ENCODE measurements at places on chromosomes 1 and 21.
A peak's percentile ranks its signal among the peaks of the same experiment; 100 is the strongest.

DNA sequence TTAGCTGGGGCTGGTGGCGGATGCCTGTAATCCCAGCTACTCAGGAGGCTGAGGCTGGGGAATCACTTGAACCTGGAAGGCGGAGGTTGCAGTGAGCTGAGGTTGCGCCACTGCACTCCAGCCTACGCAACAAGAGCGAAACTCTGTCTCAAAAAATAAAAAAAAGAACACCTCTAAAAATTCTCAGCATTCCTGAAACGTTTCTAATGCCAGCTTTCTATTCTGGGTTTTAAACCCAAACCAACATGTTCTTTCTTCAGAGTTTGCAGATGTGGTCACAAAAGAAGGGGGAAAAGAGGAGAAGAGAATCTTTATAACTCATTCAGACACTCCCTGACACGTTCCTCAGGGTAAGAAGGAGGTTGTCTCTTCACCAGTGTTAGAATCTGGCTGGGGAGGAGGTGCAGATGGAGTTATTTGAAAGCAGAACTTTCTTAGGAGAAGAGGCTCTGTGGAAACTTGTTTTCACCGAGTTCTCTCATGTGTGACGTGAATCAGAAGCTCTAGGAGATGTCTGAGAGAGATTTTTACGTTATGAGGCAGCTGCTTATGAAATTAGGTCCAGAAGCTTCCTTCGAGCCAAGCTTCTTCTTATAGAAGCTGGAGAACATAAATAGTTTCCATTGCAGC is 17.8 kb upstream of the CNR2 start:
- DNase-seq, result no peak

GRCh38 chr1:247322849-247323586 is 8.6 kb downstream of the ZNF496 start:
- DNase-seq, result peak; percentile 43

- no peak for DNase-seq
Measured at GRCh38 chr1:55781944-55782482, 566.8 kb upstream of the USP24 start.

DNA sequence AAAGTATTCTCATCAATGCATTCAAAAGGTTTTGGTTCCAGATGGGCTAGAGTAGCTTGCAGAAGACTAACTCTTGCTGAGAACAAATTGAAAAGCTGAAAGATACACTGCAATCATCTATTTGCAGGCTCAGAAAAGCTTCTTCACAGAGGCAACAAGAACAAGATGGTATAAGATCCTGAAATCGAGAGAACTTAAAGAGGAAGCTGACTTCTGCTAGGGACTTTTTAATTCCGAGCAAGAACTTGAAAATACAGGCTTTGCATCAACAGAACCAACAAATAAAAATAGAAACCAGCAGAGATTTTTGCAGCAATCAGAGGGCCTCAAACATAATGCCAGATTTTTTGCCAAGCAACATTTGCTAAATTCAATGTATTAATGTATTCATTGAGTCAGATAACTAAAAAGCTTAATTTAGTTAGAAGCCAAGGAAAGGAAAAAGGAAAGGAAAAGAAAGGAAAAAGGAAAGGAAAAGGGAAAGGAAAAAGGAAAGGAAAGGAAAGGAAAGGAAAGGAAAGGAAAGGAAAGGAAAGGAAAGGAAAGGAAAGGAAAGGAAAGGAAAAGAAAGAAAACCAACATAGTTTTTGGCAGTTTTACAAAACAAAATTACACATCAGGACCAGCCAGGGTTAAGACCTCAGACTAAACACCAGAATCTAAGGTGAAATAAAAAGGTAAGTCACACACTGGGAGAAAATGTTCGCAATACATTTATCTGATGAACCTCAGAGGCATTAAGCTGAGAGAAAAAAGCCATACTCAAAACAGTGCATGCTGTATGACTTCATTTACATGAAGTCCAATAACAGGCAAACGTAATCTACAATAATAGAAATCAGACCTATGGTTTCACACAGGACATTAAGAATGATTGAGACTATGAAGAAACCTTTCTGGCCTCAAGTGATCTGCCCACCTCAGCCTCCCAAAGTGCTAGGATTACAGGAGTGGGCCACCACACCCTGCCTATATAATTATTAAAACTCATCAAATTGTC is 42.6 kb downstream of the FAF1 start:
- no peak for DNase-seq

GRCh38 chr1:244375051-244375450 is 76.7 kb downstream of the ADSS2 start:
- DNase-seq, result no peak

DNA sequence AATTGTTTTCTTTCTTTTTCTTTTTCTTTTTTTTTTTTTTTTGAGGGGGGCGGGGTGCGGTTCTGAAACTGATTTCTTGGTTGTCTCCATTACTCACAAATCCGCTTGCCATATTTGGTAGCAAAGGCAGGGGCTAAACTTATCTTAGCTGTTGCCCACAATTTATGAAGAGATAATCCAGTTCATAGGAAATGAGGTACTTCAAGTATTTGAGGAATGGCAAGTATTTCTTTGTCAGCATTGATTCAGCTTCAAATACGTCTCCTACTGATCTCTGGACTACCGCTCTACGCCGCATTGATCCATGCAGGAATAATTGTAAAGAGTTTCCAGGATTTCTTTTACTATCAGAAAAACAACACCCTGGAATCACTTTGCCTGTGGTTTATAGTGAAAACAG is 289.2 kb upstream of the DPYD start:
- DNase-seq, result no peak

DNA sequence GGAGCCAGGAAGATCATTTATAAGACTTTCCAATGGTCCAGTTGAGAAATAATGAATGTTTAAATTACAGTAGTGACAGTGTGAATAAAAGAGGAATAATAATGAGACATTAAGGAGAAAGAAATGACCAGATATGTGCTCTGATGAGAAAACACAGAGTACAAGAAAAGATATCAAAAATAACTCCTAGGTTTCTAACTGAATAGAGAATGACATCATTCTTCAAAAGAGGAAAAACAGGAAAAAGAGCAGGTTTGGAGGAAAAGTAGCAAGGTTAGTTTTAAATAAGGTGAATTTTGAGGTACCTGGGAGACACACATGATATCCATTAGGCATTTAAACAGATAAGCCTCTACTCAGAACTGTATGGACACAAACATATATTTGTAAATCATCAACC is 55.0 kb downstream of the ANKRD13C start:
- no peak for DNase-seq

- no peak for DNase-seq
Measured at GRCh38 chr1:98068016-98068415, 147.2 kb upstream of the DPYD start.

- DNase-seq, result no peak
Measured at GRCh38 chr1:45008076-45008475, 3.0 kb downstream of the HECTD3 start.

DNA sequence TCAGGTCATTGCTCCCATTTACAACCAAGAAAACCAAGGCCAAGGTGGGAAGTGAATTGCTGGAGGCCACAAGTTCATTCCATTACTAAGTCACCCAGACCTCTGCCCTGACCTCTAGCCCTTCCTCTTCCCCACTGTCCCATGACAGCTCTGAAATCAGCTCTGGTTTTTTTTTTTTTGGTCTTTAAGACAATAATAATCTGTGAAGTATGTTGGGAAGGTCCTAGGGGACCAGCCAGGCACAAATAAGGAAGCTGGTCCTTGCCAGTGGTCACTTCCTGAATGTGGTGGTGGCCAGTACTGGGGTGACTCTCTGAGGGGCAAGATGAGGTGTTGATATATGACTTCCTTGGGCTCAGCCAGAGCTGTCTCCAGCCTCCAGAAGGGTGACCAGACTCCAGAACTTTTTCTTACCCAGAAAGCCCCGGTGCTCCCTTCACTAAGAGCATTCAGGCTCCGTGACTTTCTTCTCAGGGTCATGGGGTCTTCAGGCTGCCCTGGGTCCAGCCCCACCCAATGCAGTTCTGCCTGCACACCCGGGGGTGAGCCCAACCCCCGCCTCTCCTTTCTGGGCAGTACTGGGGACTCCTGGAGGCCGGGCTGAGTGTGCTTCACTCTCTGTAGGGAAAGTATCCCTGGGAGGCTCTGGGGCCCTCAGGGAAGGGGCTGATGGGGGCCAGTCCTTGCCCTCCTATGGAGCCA is 159.6 kb downstream of the PTPRU start:
- no peak for DNase-seq

DNA sequence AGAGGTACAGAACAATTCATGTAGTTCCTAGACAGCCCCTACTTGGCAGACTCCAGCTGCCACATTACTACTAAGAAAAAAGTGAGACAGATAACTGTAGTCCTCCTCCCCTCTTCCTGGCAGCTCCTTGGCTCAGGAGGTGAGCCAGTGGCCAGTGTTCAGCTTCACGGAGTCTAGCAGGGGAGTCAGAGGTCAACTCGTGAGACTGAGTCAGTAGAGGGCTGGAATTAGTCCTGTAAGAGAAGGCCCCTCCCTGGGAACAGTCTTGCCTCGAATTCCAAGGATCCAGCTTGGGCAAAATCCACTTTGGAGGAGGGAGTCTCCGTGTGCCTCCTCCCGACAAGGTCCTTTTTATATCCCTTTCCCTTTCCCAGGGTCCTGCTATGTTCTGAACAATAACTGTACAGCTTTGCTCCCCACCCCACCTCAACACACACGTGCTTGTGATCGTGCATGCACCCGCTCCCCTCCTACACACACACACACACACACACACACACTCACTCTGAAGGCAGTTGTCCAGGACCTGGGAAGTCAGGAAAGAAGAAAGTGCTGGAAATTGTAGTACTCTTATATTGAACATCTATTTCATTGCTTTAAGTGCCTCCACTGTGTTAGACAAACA is 22.5 kb upstream of the SLC27A3 start:
- DNase-seq, result no peak

DNA sequence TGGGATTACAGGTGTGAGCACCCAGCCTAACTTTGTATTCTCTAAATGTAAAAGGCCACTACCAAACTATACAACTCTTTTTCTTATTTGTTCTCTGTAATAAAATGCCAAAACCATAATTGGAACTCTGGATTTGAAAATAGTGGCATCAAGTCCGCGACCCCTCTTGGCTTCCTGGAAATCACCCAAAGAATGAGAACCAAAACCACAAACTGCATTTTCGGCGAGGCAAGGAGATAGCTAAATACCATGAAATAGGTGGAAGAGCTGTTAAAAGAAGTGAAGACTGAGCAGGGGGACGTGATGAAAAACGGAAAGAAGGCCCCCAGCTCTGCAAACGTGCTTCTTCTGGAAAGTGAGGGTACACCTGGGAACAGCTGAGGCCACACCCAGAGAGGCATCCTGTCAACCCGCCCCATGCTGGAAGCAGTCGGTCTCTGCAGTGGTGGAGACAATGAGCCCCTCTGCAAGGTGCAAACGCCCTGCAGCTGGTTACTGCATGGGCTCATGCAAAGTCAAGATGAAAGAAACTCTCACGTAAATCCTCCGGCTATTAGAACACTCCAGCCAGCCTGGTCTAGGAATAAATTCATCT is 22.5 kb downstream of the VPS26C start:
- DNase-seq, result no peak

- no peak for DNase-seq
Measured at GRCh38 chr1:235857756-235858155, 8.9 kb downstream of the LYST start.

DNA sequence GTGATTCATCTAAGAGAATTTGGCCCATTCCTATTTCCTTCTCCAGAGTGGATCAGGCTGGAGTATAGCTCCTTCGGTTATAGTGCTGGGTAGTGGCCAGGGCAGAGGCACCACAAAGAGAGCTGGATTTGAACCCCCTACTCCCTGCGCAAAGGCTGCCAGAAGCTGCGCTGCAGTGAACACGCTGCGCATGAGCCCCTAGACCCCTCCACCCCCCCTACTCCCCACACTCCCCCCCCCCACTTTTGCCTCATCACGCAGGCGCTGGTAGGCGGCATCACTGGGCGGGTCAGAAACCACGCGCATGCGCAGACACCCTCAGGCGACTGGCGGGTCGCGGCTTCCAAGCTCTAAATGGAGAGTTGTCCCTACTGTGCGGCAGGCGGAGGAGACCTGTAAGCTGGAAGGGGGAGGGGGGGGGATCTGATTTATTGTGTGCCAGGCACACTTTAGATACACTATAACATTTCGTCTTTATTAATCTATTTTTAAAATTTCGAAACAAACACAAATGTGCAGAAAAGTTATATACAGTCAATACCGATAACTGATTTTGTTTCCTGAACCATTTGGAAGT is 38.7 kb upstream of the HMGN1 start:
- DNase-seq, result peak; percentile 92

- no peak for DNase-seq
Measured at GRCh38 chr1:244413736-244414135, 38.0 kb downstream of the ADSS2 start.

Data from activated T-cell treated with anti-CD3 and anti-CD28 coated beads, Interleukin-2, amount 50 U/mL, for 72 hours (primary cell).